Renal cortical epithelial cell (primary cell): ENCODE measurements at places on chromosomes 7 and 10.
A peak's percentile ranks its signal among the peaks of the same experiment; 100 is the strongest.

GRCh38 chr10:121406823-121407545 lies 191.3 kb downstream of the FGFR2 start:
- peak; percentile 94 for DNase-seq

DNA sequence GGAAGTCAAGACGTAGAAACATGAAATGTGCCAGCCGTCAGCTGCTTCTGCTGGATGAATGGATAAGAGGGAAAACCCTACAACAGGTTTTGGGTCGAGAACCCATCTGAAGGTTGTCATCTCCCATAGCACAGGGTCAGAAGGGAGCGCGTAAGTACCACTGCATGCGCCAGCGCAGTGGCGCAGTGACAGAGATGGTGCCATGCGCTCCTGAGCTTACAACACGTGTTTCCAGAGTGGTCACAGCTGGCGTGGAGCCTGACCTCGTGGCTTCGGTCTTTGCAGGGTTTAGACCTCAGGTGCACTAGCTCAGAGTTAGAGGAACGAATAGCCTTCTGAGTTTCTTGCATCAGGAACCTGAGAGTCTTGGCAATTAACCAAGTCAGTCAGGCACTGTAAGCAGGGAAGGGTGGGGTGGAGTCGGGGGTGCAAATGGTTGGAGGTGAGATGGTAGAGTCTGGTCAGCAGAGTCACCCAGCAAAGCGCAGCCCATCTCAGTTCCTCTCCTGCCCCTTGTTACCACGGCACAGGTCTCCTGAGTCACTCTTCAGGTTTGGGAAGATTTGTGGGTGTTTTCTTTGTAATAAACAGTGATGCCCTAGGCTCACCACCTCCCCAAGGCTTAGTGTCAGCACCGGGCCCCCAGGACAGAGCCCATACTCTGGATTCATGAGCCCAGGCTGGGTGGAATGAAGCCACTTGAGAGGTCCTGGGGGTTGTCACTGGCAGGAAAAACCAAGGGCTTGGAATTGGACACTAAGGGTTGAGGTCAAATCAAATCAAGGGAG lies 84.1 kb upstream of the PPIF start:
- DNase-seq: no peak

DNA sequence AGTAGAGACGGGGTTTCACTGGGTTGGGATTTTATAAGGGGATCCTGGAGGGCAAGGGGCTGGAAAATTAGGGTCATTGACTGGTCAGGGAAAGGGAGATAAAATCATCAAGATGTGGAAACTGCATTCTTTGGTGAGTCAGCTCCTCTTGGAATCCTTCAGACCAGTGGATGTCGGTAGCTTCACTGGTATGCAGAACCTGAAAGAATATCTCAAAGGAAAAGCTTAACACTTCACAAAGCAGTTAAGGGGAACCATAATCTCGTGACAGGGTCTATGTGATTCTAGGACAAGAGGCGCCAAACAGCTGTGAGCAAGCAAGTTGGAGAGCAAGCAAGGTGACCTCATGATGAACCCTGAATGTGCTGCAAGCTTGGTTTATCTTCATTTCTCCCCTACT lies 634.7 kb upstream of the AUTS2 start:
- no peak for DNase-seq

DNA sequence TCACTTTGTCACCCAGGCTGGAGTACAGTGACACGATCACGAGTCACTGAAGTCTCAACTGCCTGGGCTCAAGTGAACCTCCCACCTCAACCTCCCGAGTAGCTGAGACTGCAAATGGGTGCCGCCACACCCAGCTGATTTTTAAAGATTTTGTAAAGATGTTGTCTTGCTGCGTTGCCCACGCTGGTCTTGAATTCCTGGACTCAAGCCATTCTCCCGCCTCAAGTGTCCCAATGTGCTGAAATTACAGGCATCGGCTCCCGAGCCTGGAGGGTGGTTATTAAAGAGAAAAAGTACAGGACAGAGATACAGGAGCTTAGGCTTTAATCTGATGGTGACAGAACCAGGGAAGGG lies 55.1 kb downstream of the KCTD7 start:
- DNase-seq: no peak

DNA sequence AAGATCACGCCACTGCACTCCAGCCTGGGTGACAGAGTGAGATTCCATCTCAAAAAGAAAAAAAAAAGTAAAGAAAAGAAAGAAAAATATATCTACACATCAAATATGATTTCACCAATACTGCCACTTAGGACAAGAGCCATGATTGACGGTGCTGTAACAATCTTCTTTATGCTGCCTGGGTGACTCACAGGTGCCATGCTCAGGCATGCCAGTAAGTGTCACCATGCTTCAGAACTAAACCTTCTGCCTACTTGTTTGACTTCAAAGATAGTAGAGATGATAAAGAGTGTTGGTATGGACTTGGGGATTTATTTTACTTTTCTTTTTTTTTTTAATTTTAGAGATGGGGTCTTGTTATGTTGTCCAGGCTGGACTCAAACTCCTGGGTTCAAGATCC lies 33.6 kb upstream of the DNMBP start:
- peak; percentile 29 for DNase-seq

DNA sequence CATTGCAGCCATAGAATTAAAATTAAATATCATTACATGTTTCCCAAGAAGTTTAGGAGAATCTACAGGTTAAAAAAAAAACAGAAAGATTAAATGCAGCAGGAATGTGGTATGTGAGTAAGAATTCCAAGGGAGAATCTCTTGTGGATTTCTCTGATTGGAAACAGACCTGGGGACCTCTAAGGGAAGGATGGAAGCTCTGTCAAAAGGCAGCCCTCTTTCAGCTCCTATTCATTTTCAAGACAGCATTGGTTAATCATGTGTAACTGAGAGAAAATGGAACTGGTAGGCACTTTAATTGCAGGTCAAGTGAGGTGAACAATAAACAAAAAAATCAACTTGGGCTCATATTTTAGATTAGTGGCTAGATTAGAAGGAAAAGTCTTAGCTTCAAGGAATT lies 81.4 kb upstream of the MTPN start:
- no peak for DNase-seq

DNA sequence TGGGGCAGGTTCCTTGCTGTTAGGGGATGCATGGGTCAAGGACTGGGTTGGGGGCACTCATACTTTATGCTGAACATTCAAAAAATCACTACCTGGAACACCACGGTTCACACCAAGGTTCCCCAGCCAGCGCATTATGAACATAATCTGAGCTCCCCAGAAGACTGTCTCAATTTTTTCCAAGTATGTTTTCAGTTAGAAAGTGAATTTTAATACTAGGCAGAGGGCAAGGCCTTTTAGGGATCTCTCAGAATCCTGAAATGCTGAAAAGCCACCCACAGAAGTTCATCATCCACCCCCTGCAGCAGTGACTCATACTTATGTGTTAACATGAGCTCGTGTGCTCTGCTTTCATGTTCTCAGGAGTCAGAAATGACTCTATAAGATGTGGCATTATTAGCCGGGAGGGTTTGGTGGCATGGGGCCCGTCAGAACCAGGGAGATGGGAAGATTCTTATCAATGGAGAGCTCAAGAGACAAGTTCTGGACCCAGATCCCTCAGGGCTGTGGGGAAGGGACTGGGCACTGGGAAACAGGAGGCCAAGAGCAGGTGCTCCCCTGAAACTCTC lies 185.2 kb upstream of the ITGB1 start:
- peak; percentile 91 for DNase-seq
